ENCODE measurements at places on chromosomes 1 and 21.

DNA sequence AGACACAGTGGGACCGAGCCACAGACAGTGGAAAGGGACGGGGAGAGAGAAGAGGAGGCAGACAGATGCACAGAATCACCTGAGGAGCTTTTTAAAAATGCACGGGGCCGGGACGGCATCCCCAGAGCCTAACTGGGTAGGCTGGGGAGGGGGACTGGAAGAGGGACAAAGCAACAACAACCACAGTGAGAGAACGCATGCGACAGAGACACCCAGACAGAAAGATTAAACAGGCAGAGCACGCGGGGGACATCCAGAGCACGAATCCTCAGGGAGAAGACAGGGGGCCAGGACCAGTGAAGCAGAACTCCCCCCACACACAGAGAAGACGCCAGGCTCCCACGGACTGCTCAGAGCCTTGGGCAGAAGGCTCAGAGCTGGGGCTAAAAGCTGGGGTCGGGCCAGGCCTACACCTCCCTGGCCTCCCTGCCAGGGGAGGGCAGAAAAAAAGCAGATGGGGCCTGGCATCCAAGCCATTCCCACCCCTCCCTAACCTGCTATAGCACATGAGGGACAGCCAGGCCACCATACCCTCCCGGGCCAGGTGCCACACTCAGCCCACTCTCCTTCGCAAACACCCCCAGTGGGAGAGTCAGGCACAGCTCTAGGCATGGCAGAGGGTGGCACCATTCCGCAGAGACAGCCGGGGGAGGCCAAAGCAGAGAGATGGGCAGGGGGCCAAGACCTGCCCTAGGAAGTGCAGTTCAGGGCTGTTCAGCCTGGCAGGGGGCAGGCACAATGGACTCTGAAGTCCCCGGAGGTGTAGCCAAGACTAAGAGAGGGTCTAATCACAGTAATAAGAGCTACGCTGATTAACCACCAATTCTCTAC lies 29.8 kb upstream of the COL16A1 start:
- DNase-seq: no peak

- no peak for DNase-seq
Observed at GRCh38 chr1:12034381-12034801, 15.1 kb downstream of the MIIP start.

DNA sequence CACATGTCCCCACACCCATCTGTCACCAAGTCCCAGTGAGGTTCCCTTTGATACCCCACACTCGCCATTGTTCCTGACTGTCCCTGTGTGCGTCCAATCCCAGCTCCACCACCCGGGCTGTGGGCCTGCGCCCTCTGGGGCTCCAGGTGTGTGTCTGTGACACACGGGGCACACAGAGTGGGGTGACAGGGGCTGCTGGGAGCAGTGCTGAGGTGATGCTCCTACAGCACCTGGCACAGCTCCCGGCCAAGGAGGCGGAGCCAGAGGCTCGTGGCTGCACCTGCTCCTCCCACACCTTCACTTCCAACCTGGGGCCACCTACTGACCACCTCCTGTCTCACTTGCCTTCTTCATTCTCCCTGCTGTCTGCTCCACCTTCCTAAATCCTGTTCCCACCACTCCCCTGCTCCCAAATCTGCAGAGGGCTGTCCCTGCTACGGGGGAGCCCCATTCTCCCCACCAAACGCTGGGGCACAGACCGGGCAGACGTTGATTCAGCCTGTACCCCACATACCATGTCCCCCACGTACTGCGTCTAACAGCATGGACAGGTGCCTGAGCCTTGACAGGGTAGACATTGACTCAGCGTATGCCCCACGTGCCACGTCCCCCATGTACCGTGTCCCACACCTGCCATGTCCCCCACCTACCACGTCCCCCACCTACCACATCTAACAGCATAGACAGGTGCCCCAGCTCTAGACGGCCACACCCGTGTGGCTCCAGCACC lies 16.4 kb downstream of the WDR4 start:
- DNase-seq: peak; percentile 81

GRCh38 chr1:7018351-7018750 lies 233.1 kb downstream of the CAMTA1 start:
- DNase-seq: no peak

DNA sequence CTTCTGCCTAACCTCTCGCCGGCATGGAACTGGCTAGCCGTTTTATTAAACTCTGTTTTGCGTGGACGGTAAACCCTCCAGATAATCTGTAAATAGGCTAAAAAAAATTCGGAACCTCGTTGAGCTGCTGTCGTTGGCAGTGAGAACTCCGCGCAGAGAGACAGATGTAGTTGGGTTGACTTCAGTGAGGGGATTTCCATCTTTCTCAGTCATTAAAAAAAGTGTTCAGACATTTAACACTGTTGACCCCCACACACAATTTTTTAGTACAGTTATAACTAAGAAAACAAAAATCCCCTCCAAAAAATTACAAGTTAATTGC lies 464 bp downstream of the PARK7 start:
- no peak for DNase-seq

- no peak for DNase-seq
Observed at GRCh38 chr1:67571901-67572593, 113.0 kb upstream of the GADD45A start.

- DNase-seq: no peak
Observed at GRCh38 chr21:33451634-33452071, 28.1 kb downstream of the TMEM50B start.

DNA sequence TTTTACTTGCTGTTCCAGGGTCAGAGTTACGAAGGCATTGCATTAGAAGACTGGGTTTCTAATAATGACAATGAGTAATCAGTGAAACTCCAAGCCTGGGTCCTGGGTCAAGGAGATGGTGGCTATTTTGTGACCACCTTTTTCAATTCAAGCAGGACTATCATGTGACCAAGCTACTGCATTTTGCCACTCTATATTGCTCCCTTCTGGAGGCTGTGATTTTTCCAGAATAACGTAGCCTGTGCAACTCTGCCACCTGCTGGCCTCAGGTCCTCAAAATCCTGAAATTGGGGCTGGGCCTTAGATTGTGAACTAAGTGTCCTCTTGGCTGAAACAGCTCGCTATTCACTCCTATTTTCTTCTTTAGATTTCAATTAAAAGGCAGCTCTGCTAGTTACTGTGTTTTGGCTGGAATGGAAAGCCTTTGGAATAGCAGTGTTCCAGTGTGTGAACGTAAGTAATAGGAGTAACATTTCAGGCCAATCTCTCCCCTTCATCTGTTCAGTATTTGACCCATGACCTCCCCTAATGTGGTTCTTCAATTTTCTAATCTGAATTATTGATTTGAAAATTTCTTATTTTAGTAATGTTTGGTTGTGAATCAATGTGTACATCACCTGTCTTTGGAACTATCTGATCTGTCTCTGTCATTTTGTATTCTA lies 52.9 kb upstream of the CD46 start:
- peak; percentile 72 for DNase-seq

Data from RPMI8226 (cell line).